ENCODE measurements at places on chromosomes 3 and 15. TPM values are rescaled to one million over a fixed set of nuclear protein-coding genes. Genes with fewer than 3 reads are reported as not detected.

GRM7 gene
- total RNA-seq = not detected

ONECUT1 gene
- not detected for total RNA-seq

APH1B gene
- total RNA-seq = 31.8 TPM

THOC7 gene
- 50.6 TPM for total RNA-seq

CHST13 gene
- total RNA-seq = not detected

SYNPR gene
- total RNA-seq = not detected

ZNF80 gene
- total RNA-seq = not detected

MASP1 gene
- total RNA-seq = 0.43 TPM

LIPH gene
- total RNA-seq = under 0.01 TPM

SLC27A2 gene
- 1.3 TPM for total RNA-seq

GTPBP8 gene
- 21.3 TPM for total RNA-seq

RPS17 gene
- 2,652 TPM for total RNA-seq
